Activated T-cell treated with anti-CD3 and anti-CD28 coated beads for 4 hours (primary cell): ENCODE measurements at places on chromosomes 3 and 15.

DNA sequence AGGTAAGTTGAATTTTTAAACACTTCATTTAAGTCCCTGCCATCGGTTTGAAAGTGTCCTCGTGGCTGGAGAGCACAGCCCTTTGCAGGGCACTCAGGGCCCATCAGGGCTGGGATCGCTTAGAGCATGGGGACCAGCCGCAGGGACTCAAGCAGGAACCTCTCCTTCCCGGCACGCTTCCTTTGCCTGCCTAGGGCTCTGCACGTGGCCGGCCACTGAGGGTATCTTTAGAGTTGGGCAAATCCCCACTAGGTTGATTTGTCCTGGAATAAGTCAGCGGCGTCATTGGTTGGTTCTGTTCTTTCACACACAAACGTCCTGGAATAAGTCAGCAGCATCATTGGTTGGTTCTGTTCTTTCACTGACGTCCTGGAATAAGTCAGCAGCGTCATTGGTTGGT, 131.6 kb downstream of the OCA2 start:
- no peak for DNase-seq

DNA sequence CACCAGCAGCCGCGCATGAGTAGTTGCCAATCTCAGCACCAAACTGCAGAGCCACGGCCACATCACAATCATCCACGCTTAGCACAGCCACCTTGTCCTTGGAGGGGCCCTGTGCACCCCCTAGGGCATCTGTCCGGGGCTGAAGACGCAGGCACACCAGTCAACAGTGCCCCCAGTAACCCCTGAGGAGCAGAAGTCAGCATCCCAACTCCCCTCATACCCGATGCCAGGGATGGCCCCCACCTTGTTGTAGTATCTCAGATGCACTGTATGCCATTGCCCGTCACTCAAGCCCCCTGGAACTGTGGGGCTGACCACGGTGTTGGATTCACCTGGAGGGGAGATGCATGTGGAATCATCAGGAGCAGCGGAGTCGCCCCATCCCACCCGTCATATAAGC, 7.6 kb downstream of the CELSR3 start:
- no peak for DNase-seq

DNA sequence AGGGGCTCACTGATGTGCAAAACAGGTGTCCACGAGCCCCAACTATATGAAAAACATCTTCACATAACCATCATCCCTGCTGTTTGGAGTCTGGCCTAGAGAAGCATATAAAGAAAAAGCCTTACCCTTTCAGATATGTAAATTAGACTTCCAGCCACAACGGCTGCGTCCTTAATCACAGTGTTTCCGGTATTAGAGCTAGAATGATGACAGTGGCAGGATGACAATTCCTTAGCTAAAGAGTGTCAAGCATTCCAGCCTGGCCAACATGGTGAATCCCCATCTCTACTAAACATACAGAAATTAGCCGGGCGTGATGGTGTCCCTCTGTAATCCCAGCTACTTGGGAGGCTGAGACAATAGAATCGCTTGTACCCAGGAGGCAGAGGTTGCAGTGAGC, 19.5 kb upstream of the SAMD7 start:
- DNase-seq: no peak

- DNase-seq: no peak
Measured at GRCh38 chr15:82093774-82094211, 48.0 kb upstream of the MEX3B start.

GRCh38 chr3:154050216-154050615, 71.0 kb upstream of the ARHGEF26 start:
- no peak for DNase-seq

DNA sequence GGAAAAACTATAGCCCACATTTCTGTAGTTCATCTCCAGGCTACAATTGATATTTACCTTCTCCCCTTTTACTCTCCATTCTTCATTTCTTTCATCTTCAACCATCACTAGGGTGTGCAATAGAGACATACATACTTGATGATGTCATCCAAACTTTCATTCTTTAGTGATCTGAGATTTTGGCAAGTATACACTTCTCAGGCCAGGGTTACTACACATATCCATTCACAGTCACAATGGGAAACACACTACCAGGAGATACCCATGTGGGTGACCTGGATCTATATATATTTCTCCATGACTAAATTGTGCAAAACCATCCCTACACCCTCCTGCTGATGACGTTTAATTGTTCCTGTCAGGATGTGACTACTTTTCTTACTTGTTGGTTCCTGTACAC, 769.5 kb upstream of the DPPA4 start:
- DNase-seq: no peak

- no peak for DNase-seq
Measured at GRCh38 chr15:34795267-34796081, at the start of gene ACTC1. ACTC1 (minus strand) TSS chr15:34795549; CDS start chr15:34794808, 741 bp downstream.

DNA sequence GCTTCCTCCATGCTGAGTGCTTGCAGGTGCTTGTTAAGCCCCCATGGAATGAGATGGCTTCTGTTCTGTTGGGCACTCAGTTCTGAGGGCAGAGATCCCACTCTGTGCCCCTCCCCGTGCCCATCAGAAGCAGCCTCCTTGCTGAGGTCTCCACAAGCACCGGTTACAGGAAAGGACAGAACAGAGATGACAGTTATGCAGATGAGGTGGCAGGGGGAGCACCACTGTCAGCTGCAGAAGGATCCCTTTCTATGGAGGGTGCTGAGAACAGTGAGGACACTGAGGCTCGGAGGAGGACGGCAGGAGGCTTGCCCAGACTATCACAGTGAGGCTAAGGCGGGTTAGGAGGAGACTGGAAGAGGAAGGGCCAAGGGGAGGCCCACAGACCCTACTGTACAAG, 12.4 kb downstream of the CACNA2D2 start:
- DNase-seq: no peak

DNA sequence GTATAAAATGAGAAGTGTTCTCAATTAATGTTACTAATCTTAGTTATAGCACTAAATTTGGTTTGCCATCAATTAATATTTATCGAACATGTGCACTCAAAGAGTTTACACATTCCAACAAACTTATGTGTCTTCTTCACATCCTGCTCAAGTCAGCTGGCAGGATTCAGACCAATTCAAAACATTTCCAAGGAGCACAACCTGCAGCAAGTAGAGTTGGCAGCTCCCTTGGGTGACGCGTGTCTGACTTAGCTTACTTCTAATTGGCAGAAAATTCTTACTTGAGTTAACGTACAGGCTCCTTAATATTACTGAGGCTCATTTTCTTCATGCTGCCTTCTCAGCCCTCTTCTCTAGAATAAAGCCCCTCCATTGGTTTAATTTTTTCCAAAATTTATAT, 110.4 kb upstream of the PFN2 start:
- no peak for DNase-seq

DNA sequence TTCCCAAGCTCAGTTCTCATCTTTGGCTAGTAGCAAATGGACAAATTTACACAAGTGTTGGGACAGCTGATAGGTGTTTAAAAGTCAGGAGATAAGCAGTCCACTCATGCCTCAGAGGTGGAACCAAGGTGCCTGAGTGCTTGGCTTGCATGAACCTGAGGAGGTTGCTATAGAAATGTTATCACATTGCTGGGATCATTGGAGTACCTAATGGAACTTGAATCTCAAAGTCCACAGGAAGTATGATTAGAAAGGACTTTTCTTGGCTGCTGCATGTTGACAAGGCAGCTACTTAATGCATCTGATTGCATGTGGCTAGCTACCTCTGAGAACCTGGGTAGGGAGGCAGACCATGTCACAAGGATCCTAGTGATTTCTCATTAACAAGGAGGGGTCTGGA, 39.5 kb upstream of the C3orf80 start:
- DNase-seq: no peak

DNA sequence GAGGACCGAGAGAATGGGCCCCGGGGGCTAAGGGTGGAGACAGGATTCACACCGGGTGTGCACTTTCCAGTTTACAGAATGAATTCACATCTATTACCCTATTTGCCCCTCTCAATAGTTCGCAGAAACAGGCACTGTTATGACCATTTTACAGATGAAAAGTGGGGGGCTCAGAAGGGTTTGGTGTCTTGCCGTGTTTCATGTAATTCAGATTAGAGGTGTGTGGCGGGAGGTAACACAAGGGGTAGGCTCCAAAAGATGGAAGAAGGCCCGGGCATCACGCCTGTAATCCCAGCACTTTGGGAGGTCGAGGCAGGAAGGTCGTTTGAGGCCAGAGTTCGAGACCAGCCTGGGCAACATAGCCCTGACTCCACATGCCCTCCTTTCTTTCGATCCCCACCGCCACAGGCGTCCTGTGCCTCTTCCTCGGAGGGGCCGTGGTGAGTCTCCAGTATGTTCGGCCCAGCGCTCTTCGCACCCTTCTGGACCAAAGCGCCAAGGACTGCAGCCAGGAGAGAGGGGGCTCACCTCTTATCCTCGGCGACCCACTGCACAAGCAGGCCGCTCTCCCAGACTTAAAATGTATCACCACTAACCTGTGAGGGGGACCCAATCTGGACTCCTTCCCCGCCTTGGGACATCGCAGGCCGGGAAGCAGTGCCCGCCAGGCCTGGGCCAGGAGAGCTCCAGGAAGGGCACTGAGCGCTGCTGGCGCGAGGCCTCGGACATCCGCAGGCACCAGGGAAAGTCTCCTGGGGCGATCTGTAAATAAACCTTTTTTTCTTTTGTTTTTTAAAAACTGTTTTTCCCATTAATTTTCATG, 3.4 kb downstream of the DUOXA2 start:
- DNase-seq: no peak

GRCh38 chr3:25571285-25571684, 93.4 kb downstream of the TOP2B start:
- DNase-seq: no peak

DNA sequence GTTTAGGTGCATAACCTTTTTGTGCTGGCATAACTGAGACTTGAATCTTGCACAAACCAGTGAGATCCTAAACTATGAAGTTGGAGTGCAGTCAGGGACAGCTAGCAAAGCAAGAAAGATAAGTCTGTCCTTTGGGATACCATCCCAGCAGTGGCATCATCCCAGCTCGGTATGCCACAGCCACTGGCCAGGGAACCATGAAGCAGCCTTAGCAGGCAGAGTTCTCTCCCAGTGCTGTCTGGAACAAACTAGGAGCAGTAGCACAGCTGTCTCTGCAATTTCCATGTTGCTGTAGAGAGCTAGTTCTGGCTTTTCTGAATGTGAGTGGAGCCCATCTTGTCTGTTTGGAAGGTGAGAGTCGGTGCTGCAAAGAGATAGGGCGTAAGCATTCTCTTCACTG, 130.3 kb downstream of the DTWD1 start:
- DNase-seq: no peak

GRCh38 chr3:193782747-193783146, 189.7 kb downstream of the OPA1 start:
- no peak for DNase-seq

- DNase-seq: no peak
Measured at GRCh38 chr3:153396581-153396980, 234.6 kb downstream of the RAP2B start.

GRCh38 chr15:65558336-65558735, 28.1 kb downstream of the HACD3 start:
- DNase-seq: no peak

DNA sequence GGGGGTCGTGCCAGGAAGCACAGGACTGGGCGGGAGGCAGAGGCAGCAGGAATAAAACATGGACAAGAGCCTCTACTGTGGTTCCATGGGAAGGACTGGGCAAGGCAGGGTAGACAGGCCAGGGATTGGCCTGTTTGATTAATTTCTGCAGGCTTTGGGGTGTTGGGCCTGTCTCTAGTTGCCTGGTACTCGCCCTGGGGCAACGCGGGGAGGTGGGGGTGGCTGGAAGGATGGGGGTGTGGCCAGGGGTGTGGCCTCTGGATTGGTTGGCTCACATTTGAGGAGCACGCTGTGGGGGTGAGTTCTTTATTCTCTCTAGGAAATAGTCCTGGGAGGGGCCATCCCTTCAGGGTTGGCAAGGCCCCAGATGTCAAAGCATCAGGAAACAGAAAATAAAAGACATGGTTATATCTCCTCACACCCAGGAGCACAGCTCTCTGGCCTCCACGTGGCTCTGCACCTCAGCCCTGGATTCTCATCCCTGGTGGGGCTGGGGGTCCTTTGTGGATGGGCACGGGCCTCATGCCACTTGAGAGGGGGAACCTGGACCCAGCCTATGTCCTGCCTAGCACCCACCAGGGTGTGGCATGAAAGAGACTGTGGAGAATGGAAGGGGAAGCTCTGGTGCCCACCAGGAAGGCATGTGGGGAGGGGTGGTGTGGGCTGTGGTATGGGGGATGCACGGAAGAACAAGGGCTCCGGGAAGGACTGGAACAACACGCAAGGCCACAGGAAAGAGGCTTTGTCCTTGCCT, 223.0 kb upstream of the LYSMD4 start:
- no peak for DNase-seq

GRCh38 chr15:66685638-66686150, 16.3 kb upstream of the SMAD6 start:
- no peak for DNase-seq

DNA sequence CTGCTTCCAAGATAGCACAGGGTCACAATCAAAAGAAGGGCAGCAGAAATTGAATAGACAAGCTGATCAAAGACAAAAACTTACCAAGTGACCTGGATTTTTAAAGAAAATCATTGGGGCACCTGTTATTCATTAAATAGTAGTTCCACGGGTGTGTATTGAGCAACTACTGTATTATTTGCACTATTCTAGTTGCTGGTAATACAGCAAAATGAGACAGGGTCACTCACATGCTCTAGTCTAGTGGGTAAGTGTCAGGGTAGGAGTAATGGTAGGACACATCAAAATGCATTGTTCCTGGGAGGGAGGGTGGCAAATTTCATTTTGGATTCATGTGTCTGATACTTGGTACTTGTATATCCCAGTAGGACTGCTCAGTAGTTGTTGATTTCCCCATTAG, 127.9 kb downstream of the SQOR start:
- DNase-seq: no peak

- no peak for DNase-seq
Measured at GRCh38 chr3:31370380-31370666, 162.4 kb upstream of the STT3B start.

- no peak for DNase-seq
Measured at GRCh38 chr15:67185621-67186225, 68.7 kb downstream of the AAGAB start.

GRCh38 chr3:166388321-166388720, 551.1 kb upstream of the BCHE start:
- DNase-seq: no peak

DNA sequence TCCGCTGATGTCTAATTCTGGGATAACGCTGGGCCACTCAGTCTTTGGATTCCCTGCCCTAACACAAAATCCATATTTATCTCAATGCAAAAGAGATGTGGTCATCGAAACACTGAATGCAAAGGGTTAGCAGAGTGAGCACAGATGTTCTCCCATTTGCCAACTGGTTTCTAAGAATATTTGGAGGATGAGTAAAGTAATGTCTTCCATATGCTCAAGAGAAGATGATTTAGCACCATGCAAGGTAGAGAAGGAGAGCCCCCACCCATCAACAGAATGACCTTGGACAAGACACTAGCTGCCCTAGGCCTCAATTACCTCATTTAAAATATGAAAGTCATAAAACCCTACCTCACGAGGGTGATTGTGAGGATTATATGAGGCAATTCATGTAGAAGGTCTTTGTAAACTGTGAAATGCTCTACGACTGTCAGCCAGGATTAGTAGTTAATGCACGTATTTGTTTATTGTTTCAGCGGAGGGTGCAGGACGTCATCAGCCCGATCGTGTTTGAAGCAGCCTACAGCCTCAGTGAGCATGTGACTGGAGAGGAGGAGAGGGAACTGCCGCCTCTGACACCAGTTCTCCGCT, 232.9 kb upstream of the CTDSPL start:
- no peak for DNase-seq

- peak; percentile 74 for DNase-seq
Measured at GRCh38 chr3:141498598-141499223, 11.9 kb downstream of the RASA2 start.
